ENCODE measurements at places on chromosomes 5 and 9.

DNA sequence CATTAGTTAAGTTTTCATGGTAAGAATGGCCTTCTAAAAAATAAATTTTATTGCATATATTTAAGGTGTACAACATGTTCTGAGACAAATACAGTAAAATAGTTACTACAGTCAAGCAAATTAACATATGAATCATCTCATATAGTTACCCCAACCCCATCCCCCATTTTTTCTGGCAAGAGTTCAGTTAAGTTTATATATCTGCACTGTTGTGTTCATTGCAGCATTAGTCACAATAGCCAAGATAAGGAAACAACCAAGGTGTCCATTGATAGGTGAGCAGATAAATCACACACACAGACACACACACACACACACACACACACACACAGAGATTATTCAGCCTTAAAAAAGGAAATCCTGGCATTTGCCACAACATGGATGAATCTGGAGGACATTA lies 37.2 kb upstream of the OTULIN start:
- DNase-seq = no peak

GRCh38 chr9:90904706-90905478 lies 103.3 kb downstream of the SYK start:
- no peak for DNase-seq

DNA sequence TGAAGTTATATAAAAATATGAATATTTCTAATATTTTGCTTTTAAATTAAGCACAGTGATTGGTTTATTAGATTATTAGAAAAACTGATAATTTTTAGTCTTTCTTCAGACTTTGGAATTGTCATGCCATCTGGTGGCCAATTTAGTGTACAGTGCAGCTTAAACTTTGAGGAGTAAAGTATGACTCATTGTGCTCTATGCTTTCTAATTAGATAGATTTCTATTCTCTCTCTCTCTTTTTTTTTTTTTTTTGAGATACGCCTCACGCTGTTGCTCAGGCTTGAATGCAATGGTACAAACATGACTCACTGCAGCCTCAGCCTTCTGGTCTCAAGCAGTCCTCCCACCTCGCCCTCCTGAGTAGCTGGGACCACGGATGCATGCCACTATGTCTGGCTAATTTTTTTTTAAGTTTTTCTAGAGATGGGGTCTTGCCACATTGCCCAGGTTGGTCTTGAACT lies 42.1 kb upstream of the GPR21 start:
- DNase-seq = peak; percentile 27

DNA sequence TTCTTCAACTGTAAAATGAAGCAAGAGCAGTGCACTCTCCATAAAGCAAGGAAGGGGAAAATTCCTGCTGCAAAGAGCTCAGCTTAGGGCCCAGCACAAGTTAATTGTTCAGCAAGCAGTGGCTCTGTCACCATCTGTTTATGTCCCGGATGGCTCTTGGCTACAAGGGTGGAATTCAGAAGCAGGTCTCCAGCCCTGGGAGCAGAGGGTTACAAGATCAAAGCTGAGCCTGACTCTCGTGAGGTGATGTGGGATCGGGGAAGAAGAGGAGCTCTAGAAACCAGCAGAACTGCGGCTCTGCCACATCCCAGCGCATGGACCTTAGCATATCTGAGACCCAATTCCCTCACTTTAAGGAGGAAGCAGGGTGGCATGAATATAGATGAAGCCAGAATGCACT lies 25.2 kb upstream of the OLFM1 start:
- no peak for DNase-seq

GRCh38 chr5:57181154-57181553 lies 7.3 kb downstream of the GPBP1 start:
- DNase-seq = no peak

DNA sequence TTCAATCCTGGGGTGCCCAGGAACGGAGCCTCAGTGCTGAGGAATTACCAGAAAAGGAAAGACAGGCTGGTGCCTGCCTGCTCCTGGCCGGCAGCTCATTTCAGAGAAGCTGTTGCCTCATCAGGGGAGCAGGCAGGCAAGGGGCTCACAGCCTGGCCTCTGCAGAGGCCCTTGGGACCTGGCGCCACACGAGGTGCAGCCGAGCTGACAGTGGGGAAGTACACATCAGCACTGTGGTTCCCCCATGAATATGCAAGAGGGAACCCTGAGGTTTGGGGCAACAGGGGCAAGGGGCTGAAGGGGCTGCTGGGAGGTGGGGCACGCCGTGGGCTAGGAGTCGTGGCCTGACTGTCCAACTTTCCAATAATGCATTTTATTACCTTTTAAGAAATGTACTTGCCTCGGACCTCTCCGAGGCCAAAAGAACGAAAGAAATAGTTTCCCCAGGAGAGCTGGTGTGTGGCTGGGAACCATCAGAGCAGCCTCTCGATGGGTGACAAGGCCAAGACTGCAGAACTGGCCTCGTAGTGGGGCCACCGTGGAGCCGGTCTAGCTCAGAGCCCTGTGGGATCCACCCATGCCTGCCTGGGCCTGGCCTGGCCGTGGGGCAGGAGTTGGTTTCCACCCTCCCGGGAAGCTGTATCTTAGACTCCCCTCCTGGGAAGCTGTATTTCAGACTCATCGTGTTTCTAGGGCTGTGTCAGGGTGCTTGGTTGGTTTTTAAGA lies 198.6 kb downstream of the PAX5 start:
- no peak for DNase-seq

GRCh38 chr5:100175346-100175745 lies 359.8 kb upstream of the FAM174A start:
- no peak for DNase-seq

- no peak for DNase-seq
Measured at GRCh38 chr9:29928072-29928471, 2354.8 kb upstream of the C9orf72 start.

- no peak for DNase-seq
Measured at GRCh38 chr5:147565524-147565923, 55.7 kb upstream of the DPYSL3 start.

DNA sequence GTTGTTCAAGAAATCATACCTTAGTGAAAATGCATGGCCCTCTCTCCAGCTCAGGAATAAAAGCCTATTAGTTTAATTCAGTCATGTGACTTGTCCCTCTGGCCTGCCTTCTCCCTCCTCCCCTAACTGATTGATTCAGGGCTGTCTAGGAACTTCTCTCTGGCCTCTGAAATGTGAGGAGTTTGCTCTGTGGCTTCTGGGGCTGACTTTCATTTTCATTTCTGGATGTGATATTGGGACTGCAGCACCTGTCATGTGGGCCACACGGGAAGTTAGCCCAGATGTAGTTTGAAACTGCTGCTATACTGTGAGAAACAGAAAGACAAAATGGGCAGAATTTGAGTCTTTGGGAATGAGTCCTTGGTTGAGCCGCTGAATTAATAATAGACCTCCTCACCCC lies 44.8 kb downstream of the PARP8 start:
- DNase-seq = no peak

- DNase-seq = no peak
Measured at GRCh38 chr5:73213566-73213998, 40.6 kb downstream of the TMEM174 start.

DNA sequence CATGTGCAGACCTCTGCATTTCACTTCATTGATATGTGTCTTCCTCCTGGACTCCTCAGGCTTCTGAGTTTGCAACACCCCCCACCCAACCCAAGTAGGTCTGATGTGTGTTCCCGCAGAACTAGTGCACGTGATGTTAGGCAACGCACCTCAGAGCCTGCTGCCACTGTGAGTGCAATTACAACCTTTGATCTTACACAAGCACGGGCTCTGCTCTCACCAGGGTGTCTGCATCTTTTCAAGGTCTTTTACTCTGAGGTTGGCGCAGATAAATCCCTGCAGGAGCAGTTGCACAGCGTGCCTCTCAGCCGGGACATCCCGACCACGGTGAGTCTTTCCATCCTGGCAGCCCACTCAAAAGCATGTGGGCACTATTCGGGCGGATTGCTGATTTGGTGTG lies 80.1 kb downstream of the EGFLAM start:
- no peak for DNase-seq

DNA sequence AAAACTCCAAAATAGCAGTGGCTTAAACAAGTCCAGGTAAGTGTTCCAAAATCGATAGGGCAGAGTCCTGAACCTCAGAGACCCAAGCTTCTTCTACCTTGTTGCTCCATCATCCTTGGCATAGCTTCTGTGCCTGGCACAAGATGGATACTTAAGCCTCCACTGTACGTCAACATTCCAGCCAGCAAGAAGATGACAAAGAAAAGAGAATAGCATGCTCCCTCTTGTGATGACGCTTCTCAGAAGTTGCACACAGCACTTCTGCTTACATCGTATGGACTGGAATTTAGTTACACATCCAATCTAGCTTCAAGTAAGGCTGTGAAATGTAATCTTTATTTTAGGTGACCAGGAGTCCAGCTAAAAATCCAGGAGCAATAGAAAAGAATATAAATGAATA lies 227.4 kb downstream of the ESM1 start:
- DNase-seq = no peak

DNA sequence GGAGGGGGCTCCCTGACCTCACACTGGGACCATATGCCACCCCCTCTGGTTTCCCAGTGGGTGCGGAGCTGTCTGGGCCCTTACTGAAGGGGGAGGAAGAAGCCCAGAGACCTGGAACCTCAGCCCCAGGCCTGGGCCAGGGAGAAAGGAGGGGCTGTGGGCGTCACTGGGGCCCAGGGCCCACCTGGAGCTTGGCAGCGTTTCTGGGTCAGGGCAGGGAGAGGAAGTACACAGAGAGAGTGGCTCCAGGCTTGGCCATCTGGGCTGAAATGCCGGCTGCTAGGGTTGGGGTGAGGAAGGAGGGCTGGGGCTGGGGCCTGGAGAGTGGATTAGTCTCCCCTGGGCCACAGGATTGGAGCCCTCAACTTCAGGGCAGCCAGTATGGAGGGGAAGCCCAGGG lies 6.4 kb upstream of the DAB2IP start:
- DNase-seq = no peak

DNA sequence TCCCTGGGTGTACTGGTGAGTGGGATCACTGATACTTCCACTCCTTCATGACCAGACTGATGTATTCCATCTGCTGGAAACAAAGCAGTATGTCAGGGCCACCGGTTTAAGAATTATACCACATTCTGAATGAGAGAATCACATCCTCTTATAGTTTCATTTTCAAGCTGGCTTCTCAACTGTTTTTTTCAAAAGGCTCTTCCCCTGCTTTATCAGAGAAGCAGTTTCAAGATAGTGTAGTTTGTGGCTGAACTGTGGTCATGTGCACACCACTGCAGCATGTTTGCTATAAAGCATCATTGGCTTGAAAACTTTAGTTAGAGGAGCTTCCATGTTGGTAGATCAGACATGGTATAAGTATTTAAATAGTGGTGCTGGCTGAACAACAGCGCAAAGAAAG lies 450.5 kb upstream of the CDH10 start:
- DNase-seq = no peak

DNA sequence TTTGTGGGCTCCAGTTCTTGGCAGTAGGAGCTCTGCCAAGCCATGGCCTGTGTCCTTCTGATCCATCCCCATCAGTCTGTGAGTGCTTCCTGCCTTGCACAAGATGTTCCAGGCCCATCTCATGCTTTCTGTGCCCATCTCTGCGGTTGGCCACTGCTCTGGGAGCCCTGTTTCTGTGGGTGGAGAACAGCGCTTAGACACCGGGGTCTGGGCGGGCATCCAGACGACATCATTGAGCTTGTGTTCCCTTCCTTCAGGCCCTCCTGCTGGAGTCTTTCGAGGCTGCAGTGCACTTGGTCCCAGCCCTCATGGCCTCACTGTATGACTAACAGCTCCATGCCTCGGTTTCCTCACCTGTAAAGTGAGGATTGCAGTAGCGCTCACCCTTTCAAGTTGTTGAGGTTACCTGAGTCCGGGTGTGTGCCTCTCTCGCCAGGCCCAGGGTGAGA lies 14.9 kb upstream of the CARD19 start:
- no peak for DNase-seq

- DNase-seq = peak; percentile 7
Measured at GRCh38 chr5:154405078-154405792, 40.6 kb upstream of the SAP30L start.

- DNase-seq = no peak
Measured at GRCh38 chr9:76351006-76351405, 43.2 kb downstream of the RFK start.

DNA sequence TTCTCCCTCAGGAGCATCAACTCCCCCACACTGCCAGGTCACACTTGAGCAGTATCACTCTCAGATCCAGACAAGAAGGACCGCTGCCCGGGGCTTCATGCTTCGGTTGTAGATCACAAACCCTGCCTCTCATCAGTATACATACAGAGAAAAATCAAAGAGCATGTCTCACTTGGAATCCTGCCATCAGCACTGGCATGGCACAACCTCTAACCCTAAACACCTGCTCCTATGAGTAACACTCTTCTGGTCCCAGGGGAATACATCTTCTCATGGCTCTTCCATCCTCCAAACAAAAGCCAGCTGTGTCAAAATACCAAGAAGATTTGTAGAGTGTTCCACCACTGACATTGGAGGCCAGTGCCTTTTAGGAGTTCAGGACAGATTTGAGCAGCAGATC lies 84.8 kb upstream of the MIER3 start:
- no peak for DNase-seq

- no peak for DNase-seq
Measured at GRCh38 chr9:91162784-91163443, 198.8 kb downstream of the AUH start.

DNA sequence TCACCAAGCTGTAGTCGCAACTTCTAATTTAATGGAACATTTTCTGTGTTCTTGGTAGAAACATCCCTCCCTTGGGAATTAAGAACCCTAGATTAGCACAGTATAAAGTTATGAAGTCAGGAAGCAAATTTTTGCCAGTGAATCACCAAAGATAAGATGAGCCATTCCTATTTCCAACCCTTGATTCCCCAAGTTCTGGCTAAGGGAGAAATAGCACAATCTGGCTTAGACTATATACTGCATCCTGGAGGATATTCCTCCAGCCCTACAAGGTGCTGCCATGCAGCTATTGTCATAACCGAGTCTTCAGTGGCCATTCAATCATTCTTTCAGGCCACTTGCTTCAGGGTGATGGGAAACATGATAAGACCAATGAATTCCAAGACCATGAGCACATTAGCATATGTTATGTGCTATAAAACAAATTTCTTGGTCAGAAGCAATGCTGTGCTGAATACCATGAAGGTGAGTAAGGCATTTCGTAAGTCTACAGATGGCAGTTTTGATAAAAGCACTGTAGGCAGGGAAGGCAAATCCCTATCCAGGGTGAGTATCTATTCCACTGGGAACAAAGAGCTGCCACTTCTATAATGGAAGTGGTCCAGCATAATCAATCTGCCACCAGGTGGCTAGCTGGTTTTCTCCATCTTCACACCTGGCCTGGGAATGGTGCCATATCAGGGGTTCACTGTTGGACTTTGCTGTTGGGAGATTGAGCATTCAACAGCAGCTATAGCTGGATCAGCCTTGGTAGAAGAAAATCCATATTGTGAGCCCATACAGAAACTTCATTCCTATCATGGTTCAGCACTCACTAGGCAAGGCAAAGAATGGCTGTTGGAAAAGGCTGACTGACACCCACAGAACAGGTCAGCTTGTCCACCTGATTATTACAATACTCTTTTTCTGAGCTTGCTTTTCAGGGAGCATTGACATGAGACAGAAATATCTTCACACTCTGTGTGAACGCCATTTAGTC lies 19.6 kb upstream of the ARL15 start:
- DNase-seq = peak; percentile 84

GRCh38 chr9:136711751-136712689 lies at the start of gene DIPK1B:
Gene DIPK1B, plus strand, starts transcription at chr9:136712572. Its CDS starts 94 bp downstream, at chr9:136712666.
- DNase-seq = no peak

GRCh38 chr5:81427566-81427965 lies 33.6 kb upstream of the ACOT12 start:
- no peak for DNase-seq
